ENCODE measurements at places on chromosomes 7 and 10. TPM values are rescaled to one million over a fixed set of nuclear protein-coding genes. Genes with fewer than 3 reads are reported as not detected.

The CALHM3 gene
- not detected for total RNA-seq

The SGPL1 gene
- 33.1 TPM for total RNA-seq

The CPED1 gene
- total RNA-seq = 27.3 TPM

The LRRTM3 gene
- total RNA-seq = 0.25 TPM

The NODAL gene
- total RNA-seq = not detected

The TCAF2 gene
- total RNA-seq = 9.1 TPM

The SLC18A3 gene
- total RNA-seq = 0.49 TPM

The CPA2 gene
- total RNA-seq = not detected

The CLCN1 gene
- not detected for total RNA-seq

The NAT16 gene
- not detected for total RNA-seq

The NRP1 gene
- total RNA-seq = 52.5 TPM

The SPDYE16 gene
- not detected for total RNA-seq

The RAMP3 gene
- total RNA-seq = 50.1 TPM

The SNCG gene
- total RNA-seq = 36.6 TPM

The TMEM236 gene
- total RNA-seq = not detected

The SPDYE5 gene
- total RNA-seq = not detected
